Astrocyte of the spinal cord (primary cell): ENCODE measurements at places on chromosomes 7 and 10.
A peak's percentile ranks its signal among the peaks of the same experiment; 100 is the strongest.

DNA sequence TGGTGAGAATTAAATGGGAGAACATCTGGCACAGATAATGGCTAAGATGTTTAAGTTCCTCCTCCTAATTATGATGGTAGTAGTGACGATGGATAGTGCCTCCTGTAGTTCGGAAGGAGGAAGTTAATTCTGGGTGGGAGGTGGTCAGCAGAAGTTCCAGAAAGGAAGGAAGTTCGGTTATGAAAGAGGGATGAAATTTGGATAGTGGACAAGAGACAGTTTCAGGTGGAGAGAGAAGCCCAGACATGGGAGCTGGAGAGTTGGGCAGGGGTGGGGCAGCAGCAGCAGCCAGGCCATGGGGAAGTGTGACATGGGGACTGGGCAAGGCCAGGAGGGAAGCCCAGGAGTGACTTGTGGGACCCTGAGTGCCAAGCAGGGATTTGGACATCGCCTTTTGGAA is 99.5 kb downstream of the CCNY start:
- no peak for DNase-seq

DNA sequence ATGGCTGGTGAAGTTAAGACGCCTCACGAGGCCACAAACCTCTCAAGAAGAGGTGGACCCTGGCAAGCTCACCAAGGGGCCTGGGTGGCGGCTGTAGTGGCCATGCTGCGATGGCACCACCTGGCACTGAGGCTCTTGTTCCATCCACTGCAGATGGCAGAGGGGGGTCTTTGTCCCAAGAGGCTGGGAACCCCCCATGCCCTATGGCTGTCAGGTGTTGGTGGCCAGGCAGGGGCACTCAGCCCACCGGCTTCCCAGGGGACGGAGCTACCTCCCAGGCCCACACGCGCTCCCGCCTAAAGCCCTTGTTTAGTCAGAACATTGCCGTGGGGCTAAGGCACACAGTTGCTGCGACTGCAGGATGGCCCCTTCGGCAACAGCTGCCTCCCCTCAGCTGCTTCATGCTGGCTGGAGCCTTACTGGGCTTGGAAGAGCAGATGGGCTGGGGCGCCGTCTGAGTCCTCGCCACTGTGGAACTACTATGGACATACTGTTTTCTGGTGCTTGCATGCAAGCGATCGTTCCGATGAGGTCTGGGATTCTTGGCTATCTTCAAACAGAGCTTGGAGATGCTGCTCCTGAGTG is 46.8 kb downstream of the DPYSL4 start:
- no peak for DNase-seq

DNA sequence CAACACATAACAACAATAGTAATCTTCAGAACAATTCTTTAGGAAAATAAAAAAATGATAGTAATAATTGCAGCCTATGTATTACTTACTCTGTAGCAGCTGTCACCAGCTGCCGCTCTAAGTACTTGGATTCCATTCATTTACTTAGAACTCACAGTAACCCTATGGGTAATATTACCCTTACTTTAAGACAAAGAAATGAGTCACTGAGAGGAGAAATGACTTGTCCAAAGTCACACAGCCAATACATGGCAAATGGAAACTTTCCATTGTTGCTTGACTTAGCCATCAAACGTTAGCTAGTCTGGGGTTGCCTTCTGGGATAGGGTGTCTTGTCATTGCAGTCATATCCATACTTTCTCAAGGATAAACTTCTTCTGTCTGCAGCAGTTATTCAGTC is 3.6 kb downstream of the CCNY start:
- DNase-seq = no peak

GRCh38 chr7:142799437-142799835 is 28.7 kb downstream of the PRSS2 start:
- DNase-seq = no peak

DNA sequence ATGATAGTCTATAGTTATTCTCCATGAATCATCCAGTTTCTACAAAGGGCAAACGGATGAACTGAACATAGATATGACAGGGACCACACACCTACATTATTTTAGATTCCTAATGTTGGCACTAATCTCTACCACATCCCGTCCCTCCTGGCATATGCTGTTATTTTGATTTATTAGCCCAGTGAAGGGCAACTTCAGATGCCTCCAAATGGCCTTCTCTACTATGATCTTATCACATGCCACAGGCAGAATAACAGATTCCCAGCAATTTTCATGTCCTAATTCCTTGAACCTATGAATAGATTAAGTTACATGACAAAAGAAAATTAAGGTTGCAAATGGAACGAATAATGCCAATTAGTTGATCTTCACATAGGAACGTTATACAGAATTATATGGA is 474.7 kb downstream of the ANKRD7 start:
- DNase-seq = no peak

DNA sequence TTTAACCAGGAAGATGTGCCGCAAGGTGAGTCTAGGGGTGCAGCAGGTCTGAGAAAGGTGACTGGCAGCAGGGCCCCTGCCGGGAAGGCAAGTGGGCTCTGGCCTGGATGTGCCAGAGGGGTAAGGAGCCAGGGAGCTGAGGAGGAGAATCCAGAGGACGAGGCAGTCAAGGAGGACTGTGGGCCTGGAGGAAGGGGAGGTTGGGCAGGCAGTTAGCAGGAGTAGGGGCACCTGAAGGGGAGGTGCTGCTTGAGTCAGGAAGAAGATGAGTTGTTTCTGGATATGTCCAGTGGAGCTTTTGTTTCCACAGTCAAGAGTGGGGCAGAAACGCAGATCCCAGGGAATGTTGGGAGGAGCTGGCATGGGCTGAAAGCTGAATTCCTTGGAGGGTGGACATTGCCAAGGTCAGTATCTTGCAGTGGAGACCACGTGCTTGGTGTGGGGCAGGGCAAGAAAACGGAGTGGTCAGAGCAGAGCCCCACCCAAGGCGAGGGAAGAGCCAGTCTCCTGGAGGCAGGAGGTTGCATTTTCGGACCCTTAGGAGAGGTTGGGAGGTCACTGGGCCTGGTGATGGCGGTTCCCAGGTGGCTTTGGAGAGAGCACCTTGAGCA is 34.0 kb downstream of the MINDY4 start:
- DNase-seq = no peak

GRCh38 chr7:82593780-82594179 is 150.2 kb upstream of the CACNA2D1 start:
- no peak for DNase-seq

- DNase-seq = no peak
These were observed 38.6 kb downstream of the RSBN1L start for GRCh38 chr7:77734659-77735421.

- no peak for DNase-seq
These were observed 69.8 kb downstream of the COA1 start for GRCh38 chr7:43659549-43659896.

GRCh38 chr7:70288781-70289456 is 690.6 kb downstream of the AUTS2 start:
- peak; percentile 25 for DNase-seq

- DNase-seq = no peak
These were observed 846 bp downstream of the ANKRD26 start for GRCh38 chr10:27099448-27099847.

DNA sequence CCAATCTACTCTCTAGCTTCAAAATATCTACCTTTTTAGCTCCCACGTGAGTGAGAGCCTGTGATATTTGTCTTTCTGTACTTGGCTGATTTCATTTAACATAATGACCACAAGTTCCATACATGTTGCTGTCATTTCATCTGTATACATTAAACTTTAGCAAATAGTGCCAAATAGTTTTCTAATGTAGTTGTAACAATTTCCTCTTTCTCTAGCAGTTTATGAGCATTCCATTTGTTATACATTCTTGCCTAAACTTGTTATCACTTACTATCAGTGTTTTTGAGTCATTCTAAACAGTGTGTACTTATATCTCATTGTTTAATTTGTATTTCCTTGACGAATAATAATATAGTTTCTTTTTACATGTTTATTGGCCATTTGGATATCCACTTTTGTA is 77.2 kb downstream of the NEUROD6 start:
- DNase-seq = no peak

GRCh38 chr10:131811630-131812403 is 89.0 kb upstream of the PPP2R2D start:
- DNase-seq = no peak

- DNase-seq = no peak
These were observed 33.5 kb downstream of the KCNMA1 start for GRCh38 chr10:77604063-77604462.

DNA sequence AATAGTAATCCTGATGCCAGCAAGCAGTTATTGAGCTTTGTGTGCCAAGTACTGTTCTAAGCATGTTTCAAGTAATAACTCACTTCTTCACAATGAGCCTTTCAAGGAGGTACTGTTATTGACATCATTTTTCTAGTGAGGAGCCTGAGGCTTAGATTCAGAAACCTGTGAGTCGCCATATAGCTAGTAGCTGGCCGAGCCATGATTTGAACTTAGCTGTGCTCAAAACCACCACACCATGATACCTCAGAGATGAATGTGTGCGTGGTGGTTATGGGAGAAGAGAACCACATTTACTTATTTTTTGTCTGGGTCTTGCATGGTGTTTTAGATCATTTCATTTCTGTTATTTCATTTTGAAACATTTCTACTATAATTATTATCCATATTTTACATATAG is 578.9 kb downstream of the AUTS2 start:
- DNase-seq = peak; percentile 70

GRCh38 chr10:125201108-125201524 is 40.8 kb upstream of the CTBP2 start:
- DNase-seq = peak; percentile 57
